ENCODE measurements at places on chromosomes 1 and 21.

GRCh38 chr1:155715777-155716176 is 26.9 kb downstream of the DAP3 start:
- DNase-seq = no peak

GRCh38 chr1:199794105-199794863 is 233.2 kb upstream of the NR5A2 start:
- DNase-seq = no peak

- DNase-seq = no peak
Measured at GRCh38 chr1:116346943-116347673, 25.9 kb upstream of the ATP1A1 start.

GRCh38 chr1:55064071-55064581 is 24.8 kb downstream of the PCSK9 start:
- no peak for DNase-seq

- DNase-seq = no peak
Measured at GRCh38 chr1:59751801-59752200, 62.9 kb upstream of the HOOK1 start.

GRCh38 chr1:190679454-190679853 is 201.8 kb upstream of the BRINP3 start:
- DNase-seq = no peak

DNA sequence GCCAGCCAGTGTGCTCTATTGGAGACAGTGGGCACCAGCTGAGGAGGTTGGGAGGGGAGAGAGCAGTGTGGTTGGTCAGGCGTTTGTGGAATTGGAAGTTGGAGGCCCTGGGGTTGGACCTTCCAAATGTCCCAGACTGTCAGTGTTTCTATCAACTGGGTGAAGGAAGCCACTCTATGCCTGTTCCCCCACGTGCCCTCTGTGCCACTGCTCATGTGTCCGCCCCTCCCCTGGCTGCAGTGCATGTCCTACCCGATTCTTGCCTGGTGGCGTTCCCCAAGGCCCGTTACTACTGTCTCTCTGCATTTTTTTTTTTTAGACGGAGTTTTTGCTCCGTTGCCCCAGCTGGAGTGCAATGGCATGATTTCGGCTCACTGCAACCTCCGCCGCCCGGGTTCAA is 21.1 kb downstream of the ADORA1 start:
- DNase-seq = no peak

DNA sequence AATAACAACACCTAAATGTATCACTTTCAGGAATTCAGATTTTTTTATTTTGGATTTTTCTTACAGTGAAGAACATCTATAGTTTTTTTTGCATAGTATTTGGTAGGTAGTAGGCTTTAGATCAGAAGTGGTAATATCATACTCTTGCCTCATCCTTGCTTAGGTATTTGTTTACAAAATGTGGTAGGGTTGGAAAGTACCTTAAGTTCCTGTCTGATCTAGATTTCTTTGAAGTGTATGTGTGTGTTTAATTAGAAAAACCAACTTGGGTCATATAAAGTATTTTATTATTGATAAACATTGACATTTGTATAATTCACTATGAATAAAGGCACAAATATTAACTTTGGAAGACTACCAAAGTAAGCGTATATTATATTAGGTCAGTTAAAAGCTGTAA is 85.3 kb upstream of the GPR88 start:
- DNase-seq = no peak

DNA sequence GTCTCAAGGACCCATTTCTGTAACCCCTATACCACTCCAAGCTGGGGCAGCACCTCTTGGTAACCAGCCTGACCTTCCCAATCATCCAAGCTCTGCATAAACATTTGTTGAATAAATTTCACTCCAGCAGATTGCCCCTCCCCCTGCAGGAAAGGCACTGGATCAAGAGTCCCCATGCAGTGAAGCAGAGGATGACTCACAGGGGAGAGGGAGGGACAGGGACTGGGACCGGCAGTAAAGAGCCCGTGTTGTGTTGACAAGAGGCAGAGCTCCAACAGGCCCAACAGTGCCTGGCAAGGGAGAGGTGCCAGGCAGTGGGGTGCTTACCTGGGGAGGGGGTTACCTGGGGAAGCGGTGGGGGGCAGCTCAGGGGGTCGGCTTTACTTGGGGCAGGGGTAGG is 32.3 kb downstream of the SLC9A1 start:
- DNase-seq = no peak

DNA sequence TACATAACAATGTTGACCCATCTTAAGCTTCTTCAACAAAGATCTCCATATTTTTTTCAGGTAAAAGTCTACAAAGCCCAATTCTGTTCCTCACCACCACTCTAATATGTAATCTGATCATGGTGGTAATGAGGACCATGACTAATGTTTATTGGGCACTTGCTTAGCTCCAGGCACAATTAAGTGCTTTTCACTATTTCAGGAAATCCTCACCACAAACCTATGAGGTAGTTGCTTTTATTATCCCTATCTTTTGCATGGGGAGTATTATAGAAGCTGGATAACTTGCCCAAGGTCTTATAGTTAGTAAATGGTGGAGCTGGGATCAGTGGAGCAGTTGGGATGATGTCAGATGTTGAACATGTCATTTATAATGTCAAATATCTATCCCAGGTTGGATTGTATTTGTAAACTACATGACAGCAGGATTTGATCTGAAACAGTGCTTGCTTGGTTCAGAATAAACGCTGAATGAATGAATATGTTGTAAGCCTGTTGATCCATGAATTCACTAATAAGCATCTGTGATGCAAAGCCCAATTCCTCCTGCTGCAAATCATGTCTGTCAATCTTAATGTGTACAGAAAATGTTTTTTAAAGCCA is 283.3 kb upstream of the ST6GALNAC5 start:
- DNase-seq = no peak

DNA sequence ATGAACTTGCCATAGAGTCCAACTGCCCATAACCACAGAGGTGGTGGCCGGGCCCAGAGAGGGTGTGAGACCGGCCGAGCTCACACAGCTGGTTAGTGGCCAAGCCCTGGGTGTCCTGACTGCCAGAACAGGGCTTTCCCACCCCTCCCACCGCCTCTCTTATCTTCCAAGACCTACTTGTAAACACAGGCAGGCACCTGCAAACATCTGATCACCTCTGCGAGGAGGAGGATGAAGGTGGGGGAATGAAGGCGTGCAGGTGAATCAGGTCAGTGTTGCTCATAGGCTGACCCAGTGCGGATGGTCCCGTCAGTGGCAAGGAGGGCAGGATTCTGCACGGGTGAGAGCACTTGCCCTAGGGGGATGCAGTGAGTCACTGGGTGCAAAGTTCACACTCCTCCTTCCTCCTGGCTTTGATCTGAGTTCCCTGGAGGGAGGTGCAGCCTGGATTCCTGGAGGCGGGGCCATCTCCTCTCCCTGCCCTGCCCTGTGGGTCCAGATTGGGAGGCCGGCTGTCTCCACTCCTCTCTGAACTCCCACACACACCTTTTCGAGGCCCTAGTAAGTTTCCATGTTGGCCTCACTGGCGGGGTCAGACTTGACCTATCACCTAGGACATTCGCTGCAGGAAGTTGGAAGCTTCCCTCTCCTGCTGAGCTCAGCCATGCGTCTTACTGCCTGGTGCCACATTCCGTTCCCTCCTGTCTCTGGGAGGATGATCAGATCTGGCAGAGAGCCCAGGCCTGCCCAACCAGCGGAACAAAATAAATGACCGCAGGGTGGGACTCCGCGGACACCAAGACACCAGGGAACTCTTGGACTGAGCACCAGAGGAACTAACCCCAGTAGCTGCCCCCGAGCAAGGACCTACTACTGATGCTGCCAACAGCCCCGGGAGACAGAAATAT is 7.3 kb downstream of the UQCRHL start:
- no peak for DNase-seq

DNA sequence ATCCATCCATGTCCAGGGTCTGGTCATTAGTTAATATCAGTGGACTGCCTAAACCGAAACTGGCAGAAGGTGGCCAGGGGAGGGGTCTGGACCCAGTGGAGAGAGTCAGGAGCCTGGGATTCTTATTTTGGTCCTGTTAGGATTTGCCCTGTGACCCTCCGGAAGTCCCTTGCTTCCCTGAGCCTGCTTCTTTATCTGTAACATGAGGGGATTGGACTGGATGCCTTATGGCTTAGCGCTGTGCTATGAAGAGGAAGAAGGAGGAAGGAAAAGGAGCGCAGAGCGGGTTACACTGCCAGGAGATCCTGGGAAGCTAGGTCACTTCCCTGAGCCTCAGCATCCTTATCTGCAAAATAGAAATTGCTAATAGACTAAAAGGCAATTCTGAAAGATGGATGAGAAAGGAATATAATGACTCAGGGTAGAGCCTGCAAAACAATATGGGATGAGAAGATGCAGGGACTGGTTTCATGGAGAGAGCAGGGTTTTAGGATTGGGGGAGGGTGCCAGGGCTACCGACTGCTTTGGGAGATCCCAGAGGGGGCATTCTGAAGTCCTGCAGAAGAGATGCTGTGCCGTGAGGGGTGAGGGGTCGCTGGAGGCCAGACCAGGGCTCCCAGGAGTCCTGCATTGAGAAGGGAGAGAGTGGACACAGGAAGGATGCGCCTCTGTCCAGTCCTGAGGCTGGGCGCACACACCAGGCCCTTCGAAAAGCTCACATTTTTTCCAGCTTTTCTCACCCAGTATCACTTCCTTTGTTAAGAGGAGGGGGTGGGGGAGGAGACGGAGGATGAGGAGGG is 460 bp upstream of the ADORA1 start:
- DNase-seq = no peak

- DNase-seq = no peak
Measured at GRCh38 chr1:205491794-205492193, 12.7 kb upstream of the CDK18 start.

GRCh38 chr1:172966844-172967540 is 83.7 kb downstream of the TNFSF18 start:
- DNase-seq = no peak

DNA sequence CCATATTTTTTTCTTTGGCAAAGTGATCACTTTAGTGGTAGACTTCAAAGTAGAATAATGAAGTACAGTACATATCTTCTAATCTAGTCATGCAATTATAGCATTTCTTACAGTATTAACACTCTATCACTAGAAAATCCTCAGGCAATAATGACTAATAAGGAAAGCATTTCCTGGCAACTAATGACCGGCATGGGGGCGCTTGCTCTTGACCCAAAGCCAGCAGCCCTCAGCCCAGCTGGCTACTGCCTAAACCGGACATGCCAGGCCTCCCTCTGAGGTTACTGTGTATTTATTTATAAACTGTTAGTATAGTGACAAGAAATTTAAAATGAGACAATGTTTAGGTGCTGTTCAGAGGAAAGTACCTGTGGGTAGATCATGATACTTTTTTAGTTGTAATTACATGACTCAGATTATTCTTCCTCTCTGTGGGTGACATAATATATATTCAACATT is 633.8 kb downstream of the PTPRC start:
- no peak for DNase-seq

DNA sequence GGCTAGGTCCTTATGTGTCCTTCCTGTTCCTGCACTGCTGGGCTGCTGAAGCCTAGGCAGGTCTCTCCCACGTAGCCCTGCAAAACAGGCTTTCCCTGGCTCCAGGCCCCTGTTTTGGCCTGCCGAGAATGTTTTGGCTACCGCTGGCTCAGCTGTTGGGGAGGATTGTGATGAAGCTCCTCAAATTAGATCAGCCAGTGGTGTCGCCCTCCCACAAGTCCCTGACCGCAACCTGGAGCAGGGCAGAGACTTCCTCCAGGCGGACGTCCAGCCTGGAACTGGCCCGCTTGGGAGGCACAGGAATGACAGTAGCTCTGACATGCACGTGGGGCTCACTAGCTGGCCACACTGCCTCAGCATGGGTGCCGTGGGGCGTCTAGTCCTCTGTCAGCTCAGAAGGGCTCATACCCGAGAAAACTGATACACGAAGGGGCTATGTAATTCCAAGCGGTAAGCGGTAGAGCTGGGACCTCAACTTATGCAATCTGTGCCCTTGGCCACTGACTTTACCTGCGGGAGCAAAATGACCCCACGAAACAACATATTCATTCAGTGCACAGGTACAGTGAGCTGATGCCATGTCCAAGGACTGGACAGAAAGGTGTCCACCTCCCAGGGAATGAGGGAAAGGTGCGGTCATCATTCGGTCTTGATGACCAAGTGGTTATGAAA is 26.6 kb downstream of the DHRS3 start:
- DNase-seq = no peak

DNA sequence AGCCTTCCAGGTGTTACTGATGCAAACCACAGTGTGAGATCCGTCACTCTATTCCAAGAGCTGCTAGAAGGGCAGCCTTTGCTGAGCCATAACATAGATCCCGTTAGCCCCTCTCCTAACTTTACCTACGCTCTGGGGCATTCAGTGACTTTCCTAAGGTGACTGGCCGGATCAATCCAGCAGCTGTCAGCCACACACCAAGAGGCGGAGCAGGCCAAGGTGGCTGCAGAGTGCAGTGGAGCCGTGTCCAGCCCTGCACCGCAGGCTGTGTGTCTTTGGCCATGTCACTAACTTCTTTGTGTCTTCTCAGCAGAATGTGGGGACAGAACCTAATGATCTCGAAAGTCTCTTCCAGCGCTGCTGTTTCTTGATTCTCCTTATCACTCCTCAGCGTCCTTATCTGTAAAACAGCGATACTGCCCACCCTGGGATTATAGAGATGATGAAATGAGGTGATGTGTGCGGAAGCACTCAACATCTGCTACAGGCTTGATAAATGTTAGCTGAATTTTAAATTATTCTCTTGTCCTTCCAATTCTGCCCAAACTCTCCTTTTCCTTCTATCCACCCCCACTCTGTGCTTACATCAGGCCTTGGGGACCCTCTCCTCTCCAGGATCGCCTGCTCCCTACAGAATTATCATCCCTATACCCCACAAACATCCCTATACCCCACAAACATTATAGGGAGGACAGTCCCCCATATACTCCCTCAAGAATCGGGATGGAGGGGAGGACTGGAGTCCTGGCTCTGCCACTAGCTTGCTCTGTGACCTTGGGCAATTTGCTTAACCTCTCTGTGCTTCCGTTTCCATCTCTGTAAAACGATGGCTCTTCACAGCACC is 25.8 kb upstream of the LRRN2 start:
- DNase-seq = no peak

DNA sequence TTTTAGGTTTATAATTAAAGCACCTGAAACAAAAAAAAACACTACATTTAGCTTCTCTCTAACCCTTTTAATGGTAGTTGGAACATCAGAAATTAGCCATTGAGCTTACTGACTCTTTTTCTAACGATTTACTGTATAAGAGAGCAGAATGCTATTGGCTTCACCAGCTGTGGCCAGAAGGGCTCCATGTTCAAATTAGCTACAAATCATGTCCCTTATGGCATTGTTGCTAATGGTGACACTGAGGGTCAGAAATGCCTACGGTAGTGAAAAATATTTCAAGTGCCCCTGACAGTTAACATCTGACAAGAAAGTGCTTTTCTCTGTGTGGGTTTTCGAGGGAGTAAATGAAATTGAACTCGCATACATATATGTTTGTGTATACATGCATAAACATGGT is 232.7 kb downstream of the NFIA start:
- no peak for DNase-seq

Measured in stimulated activated CD8-positive, alpha-beta memory T cell treated with anti-CD3 and anti-CD28 coated beads, Interleukin-15, amount 100 ng/mL, for 48 hours (primary cell).